ENCODE measurements at places on chromosomes 2 and 18.

GRCh38 chr2:85551698-85552678 lies 9.3 kb downstream of the GGCX start:
- peak; percentile 84 for DNase-seq

- no peak for DNase-seq
These were observed 28.8 kb upstream of the NEDD4L start for GRCh38 chr18:58015065-58015780.

GRCh38 chr2:79219383-79219988 lies 59.9 kb upstream of the REG3A start:
- peak; percentile 73 for DNase-seq

DNA sequence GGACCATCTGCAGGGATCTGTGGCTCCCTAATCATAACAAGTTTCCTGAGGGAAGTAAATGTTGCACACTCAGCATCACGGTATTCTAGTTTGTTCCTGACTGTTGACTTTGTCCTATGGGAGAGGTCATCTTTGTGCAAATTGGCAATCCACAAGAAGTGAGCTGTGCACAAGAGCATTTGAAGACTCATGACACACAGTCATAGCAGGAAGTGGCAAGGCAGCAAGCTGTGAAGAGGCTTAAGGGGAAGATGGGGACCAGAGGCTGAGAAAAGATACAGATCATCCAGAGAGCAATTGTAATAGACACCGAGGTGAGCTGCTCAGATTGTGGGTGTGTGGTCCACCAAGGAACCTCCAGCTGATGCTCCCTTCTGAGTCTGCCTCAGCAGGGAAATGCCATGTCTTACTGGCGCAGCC lies 2.7 kb downstream of the TNP1 start:
- no peak for DNase-seq

DNA sequence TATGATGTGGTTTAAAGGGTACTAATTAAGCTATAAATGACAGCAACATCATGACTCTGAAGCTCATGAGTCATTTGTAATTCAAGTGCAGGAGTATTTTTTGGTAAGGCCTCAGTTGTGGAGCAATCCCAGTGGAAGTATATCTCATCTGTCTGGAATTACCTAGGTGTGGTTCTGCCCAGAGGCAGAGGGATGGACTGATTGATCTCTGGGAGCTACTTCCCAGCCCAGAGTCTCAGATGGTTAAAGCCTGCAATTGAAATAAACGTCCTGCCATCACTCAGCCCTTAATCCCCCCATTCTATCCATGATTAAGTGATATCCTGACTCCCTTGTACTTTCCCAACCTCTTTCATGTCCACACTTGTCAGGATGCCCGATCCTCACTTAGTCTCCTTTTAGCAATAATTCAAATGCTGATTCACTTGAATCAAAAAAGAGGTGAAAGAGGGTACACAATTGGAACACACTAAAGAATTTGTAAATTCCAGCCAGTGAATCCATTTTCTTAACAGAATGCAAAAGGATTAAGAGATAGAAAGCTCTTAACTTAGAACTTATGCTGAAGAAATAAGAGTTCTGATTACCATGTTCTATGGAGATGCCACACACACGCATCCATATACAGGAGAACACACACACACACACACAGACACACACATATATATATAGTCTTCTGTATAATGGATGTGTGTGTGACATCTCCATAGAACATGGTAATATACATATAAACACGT lies 664.4 kb downstream of the NYAP2 start:
- no peak for DNase-seq
